ENCODE measurements at places on chromosomes 7 and 10. TPM values are rescaled to one million over a fixed set of nuclear protein-coding genes. Genes with fewer than 3 reads are reported as not detected.

DNA sequence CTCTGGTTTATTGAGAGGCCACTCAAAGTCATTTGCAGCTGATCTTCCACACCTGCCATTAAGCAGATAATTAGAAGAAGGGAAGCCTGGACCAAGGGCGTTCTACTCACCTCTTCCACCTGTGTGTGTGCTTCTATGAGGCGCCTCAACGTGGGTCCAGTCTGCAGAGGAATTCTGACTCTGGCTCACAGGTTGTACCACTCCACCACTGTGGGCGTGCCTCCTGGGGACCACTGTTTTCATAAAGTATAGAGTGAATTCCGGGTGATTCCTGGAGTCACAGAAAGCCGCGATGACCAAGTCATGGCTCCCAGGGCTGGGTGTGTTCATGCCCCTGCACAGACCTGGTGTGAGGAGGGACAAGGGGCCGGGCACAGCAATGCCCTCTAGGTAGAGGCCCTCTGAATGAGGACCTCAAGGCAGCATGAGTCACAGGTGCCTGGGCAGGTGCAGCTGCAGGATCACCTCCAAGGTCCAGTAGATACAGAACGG, 408.3 kb upstream of the MGMT start:
- H3K4me1 ChIP-seq: no peaks in the 10 kb centered on the region
- H3K4me3 ChIP-seq: no peak overlapping the region
- no peaks in the 10 kb centered on the region for H3K27me3 ChIP-seq
- DNase-seq: no peak

- peaks cover 12% of the 10 kb centered on the region for H3K4me1 ChIP-seq
- H3K36me3 ChIP-seq: peaks cover 53% of the 10 kb centered on the region
- DNase-seq: no peak
- no peaks in the 10 kb centered on the region for H3K27me3 ChIP-seq
- no peak overlapping the region for H3K4me3 ChIP-seq
Observed at GRCh38 chr7:55172161-55172560, 153.3 kb downstream of the EGFR start.

DNA sequence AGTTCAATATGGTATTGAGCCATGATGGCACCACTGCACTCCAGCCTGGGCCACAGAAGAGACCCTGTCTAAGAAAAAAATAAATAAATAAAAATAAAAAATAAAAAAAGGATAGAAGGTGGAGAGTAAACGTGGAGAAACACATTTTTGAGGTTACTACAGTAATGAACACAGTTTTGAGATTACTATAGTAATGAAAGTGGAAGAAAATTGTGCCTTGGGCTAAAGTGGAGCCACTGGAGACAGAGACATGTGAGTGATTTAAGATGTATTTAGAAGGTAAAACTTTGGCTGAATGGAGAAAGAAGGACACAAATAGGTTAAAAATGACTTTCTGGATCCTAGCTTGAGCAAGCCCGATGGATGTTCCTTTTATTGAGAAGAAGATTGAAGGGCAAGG, 76.8 kb downstream of the HGF start:
- H3K27me3 ChIP-seq: no peaks in the 10 kb centered on the region
- H3K4me1 ChIP-seq: no peaks in the 10 kb centered on the region
- DNase-seq: no peak

- H3K4me1 ChIP-seq: no peaks in the 10 kb centered on the region
- no peak overlapping the region for H3K27ac ChIP-seq
- no peak overlapping the region for H3K4me3 ChIP-seq
- H3K36me3 ChIP-seq: no peaks in the 10 kb centered on the region
- no peak for DNase-seq
Observed at GRCh38 chr7:123499211-123499970, 35.0 kb downstream of the IQUB start.

DNA sequence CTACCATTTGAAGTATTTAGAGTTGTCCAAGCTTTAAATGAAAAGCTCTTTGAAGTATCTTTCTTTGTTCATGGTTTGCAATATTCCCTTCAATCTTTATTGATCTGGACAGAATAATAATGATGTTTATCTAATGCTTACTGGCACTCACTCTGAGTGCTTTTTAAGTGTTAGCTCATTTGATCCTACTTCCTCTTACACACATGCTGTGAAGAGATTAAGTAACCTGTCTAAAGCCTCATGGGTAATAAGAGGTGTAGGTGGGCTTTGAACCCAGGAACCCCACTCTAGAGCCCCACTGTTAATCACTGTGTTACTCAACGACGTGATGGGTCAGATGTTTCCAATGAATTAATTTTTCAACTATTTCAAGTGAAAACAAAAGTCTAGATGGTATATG, 31.1 kb upstream of the ADD3 start:
- DNase-seq: no peak
- no peak overlapping the region for H3K4me3 ChIP-seq
- H3K27ac ChIP-seq: no peak overlapping the region

The RSPH10B gene
- 0.03 TPM for polyA plus RNA-seq

The CALHM1 gene
- not detected for polyA plus RNA-seq

The ANKRD2 gene
- polyA plus RNA-seq: 0.18 TPM

The SRRM3 gene
- polyA plus RNA-seq: 0.52 TPM

The CFAP46 gene
- 0.55 TPM for polyA plus RNA-seq
